ENCODE measurements at places on chromosomes 12 and 14.

DNA sequence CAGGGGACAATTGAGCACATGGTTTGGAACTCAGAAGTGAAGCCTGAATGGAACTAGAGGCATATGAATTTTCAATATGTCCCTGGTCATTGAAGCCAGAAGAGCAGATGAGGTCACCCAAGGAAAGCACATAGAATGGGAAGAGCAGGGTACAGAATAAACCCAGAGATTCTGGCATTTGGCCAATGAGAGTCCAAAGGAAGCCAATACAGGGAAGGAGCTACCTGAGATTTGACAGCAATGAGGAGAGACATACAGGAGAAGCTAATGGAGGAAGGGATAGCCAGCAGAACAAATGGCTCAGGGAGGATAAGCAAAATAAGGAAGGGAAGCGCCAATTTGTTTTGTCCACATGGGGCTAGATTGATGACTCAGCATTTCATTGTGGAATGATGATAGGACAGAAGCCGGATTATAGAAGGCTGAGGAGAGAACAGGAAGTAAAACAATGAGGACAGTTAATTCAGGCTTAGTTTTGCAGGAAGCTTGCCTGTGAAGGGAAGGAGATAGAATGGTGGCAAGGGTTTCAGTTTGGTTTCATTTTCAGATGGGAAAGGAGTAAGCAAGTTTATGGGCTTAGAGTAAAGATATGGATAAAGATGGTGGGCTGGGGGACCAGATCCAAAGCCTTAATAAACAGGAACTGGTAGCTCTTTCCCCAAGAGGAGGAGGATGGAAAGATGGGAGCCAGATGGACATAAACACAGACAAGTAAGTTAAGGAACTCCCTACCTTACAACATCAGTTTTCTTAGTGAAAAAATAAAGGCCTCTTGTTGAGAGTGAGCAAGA, 3.2 kb upstream of the SPTSSA start:
- no peak for DNase-seq

DNA sequence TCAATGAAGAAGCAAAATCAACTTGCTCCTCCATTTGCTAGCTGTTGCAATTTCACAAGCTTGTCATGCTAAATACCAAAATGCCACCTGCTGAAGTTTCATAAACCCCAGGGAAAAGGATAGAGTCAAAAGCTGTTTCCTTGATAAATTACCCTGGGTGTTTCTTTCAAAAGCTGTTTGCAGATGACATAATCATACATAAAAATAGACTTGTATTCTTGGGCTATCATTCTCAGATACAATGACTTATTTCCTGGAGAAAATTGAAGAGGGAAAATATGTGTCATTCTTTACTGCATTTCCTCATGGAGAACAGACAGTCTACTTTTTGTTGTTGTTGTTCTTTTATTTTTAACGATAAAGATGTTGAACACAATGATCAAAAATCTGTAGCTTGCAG, 119.2 kb downstream of the GALC start:
- no peak for DNase-seq

- DNase-seq: no peak
Measured at GRCh38 chr12:132133952-132134652, 10.0 kb downstream of the DDX51 start.

DNA sequence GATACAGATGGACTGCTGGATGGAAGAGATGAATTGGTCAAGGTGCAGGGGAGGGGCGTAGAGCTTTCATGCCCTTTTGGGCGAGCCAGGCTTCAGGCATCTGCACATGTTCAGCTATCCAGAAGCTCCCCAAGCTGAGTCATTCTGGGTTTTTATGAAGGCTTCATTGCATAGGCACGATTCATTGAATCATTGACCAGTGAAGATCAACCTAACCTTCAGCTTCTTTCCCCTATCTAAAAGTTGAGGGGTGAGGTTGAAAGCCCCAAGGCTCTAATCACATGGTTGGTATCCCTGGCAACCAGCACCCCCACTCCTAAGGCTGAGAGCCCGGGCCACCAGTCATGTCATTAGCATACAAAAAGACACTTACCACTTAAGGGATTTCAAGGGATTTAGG, 36.3 kb downstream of the RPS29 start:
- DNase-seq: no peak

GRCh38 chr14:68363843-68364767, 428.8 kb downstream of the ZFP36L1 start:
- DNase-seq: no peak

- DNase-seq: no peak
Measured at GRCh38 chr12:53180931-53181645, 363 bp upstream of the CSAD start.

- DNase-seq: no peak
Measured at GRCh38 chr12:95959107-95959506, 16.0 kb downstream of the AMDHD1 start.

DNA sequence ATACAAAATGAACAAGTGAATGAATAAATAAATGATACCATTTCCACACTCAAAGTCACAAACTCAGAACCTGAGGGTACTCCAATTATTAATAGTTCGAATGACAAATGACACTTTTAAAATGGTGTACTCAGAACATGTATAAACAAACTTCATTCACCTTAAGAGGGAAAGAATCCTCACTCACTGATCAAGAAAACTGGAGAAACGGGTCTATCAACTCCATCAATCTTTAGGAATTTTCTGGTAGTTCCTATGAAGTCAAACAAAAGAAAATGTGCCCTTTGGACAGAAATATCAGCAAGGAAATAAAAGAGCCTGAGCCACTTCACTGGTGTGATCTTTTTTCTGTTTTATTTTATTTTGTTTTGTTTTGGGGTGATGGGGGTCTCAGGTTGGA, 5.2 kb upstream of the NRDE2 start:
- DNase-seq: no peak

DNA sequence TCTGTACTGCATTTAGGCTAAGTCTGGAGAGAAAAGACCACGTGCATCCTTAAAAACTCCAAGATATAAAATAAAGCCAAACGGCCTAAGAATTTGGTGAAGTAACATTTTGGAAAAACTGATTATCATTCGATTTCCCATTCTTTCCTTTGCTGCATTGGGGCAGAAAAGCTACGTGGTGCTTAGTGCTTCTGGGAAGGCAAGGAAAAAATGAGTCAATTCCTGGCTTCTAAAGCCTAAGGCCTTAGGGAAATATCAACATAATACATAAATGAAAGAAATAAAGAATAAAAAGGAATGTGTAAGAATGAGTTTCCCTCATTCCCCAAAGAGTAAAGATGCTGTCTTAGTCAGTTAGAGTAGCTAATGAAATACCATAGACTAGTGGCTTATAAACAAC, 520.5 kb downstream of the GLT1D1 start:
- no peak for DNase-seq

- no peak for DNase-seq
Measured at GRCh38 chr12:69272511-69272910, 33.1 kb downstream of the CPSF6 start.

All from Jurkat, Clone E6-1 (cell line).